ENCODE measurements at places on chromosomes 2 and 18. TPM values are rescaled to one million over a fixed set of nuclear protein-coding genes. Genes with fewer than 3 reads are reported as not detected.

Gene CLHC1
- 29.6 TPM for total RNA-seq

Gene EMX1
- 0.28 TPM for total RNA-seq

Gene POMC
- total RNA-seq: 2.6 TPM

Gene CD8B2
- total RNA-seq: 0.28 TPM

Gene PJVK
- 7.9 TPM for total RNA-seq

Gene ZNF396
- total RNA-seq: 6.8 TPM

Gene CAVIN2
- 82.2 TPM for total RNA-seq

Gene PID1
- 41.4 TPM for total RNA-seq

Gene NT5C1B
- total RNA-seq: not detected

Gene PFN4
- total RNA-seq: 4.5 TPM

Gene SERPINB10
- 0.33 TPM for total RNA-seq

Gene C1QL2
- 0.11 TPM for total RNA-seq

Gene ACOXL
- total RNA-seq: 0.06 TPM

Gene CXCR1
- not detected for total RNA-seq

Gene ZDBF2
- total RNA-seq: 40.5 TPM

Gene SF3B6
- 104 TPM for total RNA-seq

Gene CRYBA2
- not detected for total RNA-seq

Gene FOXI3
- 0.10 TPM for total RNA-seq

Gene RAB6C
- 0.44 TPM for total RNA-seq

Gene CHN1
- 56.9 TPM for total RNA-seq

Gene GFPT1
- 56.3 TPM for total RNA-seq

Gene MYO3B
- total RNA-seq: 0.50 TPM

Gene TBR1
- 0.10 TPM for total RNA-seq

Gene ZAP70
- 1.9 TPM for total RNA-seq

Gene MDH1B
- total RNA-seq: 14.4 TPM

Gene DOK1
- total RNA-seq: 7.5 TPM

Gene GPBAR1
- 0.30 TPM for total RNA-seq

Gene RAPGEF4
- total RNA-seq: 65.8 TPM

Measured in spinal cord (tissue), 10 donors.